EL (cell line): ENCODE measurements at places on chromosomes 12 and 14.

GRCh38 chr12:82430541-82431145 lies 72.3 kb downstream of the METTL25 start:
- no peak for DNase-seq

DNA sequence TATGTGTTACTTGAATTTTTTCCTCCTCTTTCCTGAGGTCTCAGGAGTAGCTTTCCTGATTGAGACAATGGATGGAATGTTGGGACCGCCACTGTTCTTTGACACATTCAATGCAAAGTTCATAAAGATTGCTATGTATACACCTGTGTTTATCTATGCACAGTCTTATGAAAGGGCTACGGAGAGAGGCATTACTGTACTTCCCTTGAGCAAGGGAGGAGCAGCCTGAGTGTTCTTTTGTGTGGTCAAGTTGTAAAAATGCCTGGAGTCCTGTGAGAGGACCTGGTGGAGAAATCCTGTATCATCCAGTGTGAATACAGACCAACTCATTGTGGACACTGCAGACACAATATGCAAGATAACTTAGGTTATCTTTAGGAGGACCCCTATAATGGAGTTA lies 1.2 kb downstream of the SRGAP1 start:
- peak; percentile 61 for DNase-seq

DNA sequence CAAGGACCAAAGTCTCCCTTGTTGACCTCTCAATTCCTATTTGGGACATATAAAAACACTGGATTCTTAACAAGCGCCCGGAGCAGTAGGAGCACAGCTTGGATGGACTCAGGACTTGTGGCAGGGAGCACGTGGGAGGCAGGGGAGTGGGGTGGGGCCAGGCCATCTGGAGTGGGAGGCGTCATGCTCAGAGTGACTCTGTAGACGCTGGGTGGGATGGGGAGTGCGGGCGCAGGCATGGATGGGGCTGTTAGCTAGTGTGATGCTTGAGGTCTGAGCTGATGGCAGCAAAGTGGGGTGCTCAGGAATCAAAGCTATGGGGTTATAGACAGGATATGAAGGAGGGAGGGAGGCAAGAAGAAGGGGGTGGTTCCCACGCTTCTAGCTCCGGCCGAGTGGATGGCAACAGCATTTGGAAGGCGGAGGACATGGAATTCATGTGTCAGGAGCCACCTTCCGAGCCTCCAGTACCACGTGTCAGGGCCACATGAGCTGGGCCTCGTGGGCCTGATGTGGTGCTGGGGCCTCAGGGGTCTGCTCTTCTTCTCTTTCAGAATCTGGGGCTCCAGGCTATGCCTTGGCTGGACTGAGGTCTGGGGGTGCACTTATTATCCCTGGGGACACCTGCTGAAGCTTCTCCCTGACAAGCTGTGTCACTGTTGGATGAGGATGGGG lies 26.2 kb downstream of the MEG3 start:
- DNase-seq: no peak

GRCh38 chr12:104213952-104214351 lies 1.6 kb upstream of the TXNRD1 start:
- peak; percentile 89 for DNase-seq

GRCh38 chr14:53151523-53152183 lies 1.5 kb downstream of the DDHD1 start:
- peak; percentile 64 for DNase-seq

GRCh38 chr12:20269337-20270067 lies 98.8 kb upstream of the PDE3A start:
- no peak for DNase-seq
